ENCODE measurements at places on chromosomes 16 and 17.

DNA sequence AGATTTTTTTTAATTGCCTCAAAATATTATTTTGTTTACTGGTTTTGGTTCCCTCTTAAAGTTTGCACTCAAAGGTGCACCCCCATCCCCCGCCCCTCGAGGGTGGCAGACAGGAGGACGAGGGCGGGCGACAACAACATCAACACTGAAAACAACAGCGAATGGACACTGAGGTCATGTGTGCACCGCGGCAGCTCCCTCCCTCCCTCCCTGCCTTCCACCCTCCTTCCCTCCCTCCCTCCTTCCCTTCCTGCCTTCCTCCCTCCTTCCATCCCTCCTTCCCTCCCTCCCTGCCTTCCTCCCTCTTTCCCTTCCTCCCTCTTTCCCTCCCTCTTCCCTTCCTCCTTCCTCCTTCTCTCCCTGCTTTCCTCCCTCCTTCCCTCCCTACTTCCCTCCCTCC lies 1.5 kb upstream of the OSGIN1 start:
- DNase-seq, result no peak

DNA sequence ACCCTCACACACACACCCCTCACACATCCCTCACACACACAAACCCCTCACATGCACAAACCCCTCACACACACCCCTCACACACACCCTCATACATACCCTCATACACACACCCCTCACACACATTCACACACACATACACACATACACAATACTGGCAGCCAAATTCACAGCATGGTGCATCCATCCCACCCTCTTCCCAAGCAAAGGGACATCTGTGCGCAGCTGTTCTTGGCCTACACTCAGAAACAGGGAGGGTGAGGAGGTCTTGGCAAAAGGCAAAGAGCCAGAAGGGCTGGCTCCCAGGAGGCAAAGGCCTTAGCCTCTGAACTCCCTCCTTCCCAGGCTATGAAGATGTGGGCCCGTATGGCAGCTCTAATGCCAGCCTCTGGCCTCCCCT lies 23.4 kb downstream of the C17orf67 start:
- DNase-seq, result no peak

- peak; percentile 48 for DNase-seq
Measured at GRCh38 chr17:82316651-82317393, 586 bp downstream of the CD7 start.

- DNase-seq, result no peak
Measured at GRCh38 chr17:40075942-40076498, 13.3 kb downstream of the THRA start.

GRCh38 chr16:77788181-77789084 lies at the start of gene VAT1L:
VAT1L (plus strand) TSS chr16:77788564; CDS start chr16:77788683, 119 bp downstream.
- DNase-seq, result peak; percentile 14

DNA sequence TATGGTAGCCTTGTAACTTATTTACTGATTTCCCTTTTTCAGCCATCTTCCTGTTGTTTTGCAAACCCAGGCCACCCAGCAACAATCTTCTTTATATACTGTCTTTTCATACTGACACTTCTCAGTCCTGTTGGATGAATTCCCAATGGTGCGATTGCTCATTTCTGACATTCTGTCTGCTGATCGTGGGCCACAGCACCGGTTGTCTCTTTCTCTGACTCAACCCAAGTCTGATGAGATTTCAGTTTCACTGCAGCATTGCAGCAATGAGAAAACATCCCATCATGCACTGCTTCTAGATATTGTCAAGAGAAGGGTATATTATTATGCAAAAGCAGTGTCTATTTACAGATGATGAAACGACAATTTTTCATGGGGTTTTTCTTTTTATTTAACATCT lies 349.2 kb upstream of the HSBP1 start:
- DNase-seq, result no peak

- no peak for DNase-seq
Measured at GRCh38 chr17:49777563-49777962, 10.9 kb upstream of the KAT7 start.

- DNase-seq, result no peak
Measured at GRCh38 chr17:4100883-4101756, 41.7 kb downstream of the ZZEF1 start.

DNA sequence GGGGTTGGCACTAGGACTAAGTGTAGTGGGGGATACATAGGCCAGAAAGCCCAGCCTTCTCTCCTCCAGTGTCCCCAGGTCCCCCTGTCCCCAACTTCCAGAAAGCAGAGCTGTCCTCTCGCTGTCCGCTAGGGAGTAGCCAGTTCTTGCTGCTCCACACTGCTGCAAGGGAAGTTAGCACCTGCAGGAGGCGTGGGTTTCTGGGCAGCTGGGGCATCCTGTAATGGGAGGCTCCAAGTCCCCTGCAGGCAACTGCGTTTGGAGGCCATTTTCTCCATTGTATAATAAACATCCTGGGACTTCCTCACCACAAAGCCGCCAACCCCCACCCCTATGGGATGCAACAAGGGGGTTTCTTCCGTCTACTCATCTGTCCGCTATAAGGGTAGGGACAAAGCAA lies 1.7 kb downstream of the RPRML start:
- no peak for DNase-seq

GRCh38 chr17:56309897-56310296 lies 156.6 kb downstream of the ANKFN1 start:
- DNase-seq, result no peak

GRCh38 chr17:27530764-27531391 lies 74.6 kb downstream of the KSR1 start:
- no peak for DNase-seq

DNA sequence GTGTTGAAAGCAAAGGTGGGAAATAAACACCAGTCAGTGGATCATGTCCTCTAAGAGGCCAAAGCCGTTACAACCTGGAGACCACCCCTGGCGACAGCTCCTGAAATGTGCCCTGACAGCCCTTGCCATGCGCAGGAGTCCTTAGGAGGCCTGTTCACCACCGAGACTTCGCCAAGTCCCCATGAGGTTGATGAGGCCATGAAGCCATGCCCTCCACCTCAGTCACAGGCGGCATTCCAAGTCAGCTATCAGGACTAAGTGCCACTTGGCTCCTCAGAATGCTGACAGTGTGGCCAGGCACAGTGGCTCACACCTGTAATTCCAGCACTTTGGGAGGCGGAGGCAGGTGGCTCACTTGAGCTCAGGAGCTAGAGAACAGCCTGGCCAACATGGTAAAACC lies 27.1 kb downstream of the ADAM11 start:
- DNase-seq, result no peak

DNA sequence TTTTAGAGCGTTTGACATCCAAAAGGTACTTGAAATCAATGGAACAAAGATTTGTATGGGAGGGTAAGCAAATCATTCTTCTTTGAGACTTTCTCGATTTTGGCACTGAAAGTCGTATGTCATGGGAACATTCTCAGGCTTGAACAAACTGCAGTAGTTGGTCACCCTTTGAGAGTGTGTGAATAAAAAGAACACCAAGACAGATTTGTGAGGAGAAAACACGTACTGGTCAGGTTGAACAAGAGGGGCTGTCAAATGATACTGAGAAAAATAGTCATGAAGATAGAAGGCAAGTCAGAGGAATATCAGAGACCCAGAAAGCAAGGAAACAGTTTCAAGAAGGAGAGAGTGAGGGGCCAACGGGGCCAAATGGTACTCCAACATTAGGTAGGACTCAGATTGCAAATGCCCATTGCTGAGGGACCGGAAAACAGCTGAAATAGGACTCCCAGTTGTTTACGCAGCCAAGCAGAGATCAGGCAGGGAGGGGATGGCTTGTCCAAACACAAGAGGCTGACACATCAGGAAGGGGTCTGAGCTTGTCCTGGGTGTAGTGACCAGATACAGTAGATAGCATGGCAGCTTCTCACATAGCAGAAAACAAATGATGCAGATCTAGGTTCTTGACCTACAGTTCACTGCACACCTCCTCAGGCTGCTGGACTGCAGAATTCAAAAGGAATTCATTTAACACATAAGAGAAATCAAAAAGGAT lies 74.5 kb upstream of the MYOCD start:
- no peak for DNase-seq

- DNase-seq, result no peak
Measured at GRCh38 chr16:8376858-8377257, 213.5 kb downstream of the TMEM114 start.

- no peak for DNase-seq
Measured at GRCh38 chr16:23504076-23504452, 6.2 kb downstream of the GGA2 start.

DNA sequence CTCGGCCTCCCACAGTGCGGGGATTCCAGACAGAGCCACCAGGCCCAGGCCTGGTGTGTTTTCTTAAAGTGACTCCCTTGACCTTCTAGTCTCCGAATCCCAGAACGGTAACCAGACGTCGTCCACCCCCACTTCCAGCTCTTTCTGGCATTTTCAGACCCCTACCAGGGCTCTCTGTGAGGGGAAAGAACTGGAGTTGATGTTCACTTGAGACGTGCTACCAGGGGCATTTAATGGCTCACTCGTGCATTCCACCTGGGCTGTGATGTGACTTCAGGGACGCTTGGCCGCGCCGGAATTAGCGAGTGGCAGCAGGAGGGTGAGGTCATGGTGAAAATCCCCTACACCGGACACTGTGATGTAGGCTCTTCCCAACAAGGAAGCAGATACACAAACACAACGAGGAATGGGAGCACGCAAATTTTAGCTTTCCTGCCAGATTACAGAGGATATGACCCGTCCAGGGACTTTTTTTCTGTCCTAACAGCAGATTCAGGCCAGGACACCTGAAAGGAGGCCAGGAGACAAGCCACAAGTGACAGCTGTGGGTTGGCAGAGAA lies 1.1 kb upstream of the GNA13 start:
- peak; percentile 6 for DNase-seq

- DNase-seq, result peak; percentile 67
Measured at GRCh38 chr17:20121359-20122253, 112.4 kb downstream of the SPECC1 start.

DNA sequence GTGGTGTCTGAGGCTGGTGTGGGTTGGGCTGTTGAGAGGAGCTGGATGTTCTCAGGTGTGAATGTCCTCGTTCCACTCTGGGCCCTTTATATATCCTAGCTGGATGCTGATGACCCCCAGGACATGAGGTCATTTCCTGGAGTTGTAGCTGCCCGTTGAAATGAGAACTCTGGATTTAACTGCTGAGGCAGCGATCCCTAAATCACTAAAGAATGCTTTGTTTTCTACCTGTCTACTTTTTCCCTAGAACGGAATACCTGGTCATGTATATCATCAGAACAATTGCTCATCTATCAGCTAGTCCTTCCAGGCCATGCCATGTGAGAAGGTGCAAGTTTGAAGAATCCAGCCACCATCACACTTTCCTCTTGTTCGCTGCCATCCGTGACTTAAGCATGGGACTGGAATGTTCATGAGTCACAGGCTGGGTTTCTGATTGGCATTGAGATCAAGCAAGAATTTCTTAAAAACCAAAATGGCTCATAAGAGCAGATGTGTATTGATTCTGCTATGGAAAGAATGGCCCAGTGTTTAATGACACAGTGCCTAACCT lies at the start of gene KRTAP2-3:
KRTAP2-3 (minus strand) TSS at position 63 of the 553 bp plus-strand sequence. CDS start 64 bp downstream, outside the sequence.
- DNase-seq, result no peak

DNA sequence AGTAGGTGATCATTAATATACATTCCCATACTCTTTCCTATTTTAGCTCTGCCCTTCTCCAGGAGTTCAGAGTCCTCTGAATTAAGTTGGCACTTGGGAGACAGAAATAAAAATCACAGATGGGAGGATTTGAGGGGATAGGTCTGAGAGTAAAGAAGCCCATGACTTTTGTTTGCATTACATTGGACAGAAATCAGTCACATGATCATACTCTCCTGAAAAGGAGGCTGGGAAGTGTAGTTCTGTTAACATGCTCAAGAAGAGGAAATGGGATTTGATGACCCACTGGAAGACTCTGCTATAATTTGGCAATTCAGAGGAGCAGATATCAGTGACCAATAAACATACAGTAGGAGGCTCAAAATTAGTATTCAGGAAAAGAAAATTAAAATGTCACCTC lies 674.9 kb upstream of the C16orf82 start:
- no peak for DNase-seq

DNA sequence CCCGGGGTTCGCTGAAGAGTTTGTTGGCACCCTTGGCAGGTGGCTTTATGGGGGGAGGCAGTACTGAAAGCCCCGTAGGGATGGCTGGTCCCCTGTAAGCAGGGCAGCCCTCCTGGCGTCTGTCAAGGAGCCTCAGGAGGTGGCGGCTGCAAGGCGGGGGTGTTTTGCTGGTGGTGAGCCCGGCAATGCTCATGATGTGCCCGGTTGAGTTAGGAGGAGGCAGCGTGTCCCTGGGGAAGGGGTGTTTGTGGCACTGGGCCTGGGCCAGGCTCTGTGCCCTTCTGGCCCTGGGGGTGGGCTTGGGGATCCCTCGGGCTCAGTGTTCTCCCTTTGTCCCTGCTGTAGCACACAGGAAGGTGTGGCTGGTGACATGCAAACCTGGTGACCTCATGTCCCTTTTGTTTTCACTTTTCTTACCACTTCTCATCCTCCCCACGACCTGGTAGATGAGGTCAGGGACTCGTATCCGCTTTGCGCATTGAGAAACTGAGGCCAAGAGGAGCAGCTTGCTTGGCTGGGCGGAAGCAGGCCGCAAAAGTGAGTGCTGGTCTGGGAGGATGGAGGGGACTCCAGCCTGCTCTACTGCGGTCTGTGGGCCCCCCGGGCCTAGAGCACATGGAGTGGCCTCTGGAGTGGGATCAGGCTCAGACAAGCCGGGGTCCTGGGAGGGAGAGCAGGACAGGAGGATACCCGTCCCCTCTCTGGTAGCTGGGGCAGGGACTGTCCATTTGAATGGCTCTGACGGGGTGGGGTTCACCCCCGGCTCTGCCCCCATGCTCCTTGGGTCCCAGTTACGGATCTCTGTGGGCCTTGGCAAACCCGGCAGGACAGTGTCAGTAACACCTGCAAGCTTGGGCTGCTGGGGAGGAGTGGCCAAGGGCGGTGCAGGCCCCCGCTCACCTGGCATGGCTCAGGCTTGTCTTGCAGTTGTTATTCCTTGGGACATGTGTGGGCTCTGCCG lies 2.2 kb downstream of the SNN start:
- DNase-seq, result peak; percentile 35

GRCh38 chr16:59545721-59546120 lies 811.6 kb upstream of the GOT2 start:
- DNase-seq, result no peak

DNA sequence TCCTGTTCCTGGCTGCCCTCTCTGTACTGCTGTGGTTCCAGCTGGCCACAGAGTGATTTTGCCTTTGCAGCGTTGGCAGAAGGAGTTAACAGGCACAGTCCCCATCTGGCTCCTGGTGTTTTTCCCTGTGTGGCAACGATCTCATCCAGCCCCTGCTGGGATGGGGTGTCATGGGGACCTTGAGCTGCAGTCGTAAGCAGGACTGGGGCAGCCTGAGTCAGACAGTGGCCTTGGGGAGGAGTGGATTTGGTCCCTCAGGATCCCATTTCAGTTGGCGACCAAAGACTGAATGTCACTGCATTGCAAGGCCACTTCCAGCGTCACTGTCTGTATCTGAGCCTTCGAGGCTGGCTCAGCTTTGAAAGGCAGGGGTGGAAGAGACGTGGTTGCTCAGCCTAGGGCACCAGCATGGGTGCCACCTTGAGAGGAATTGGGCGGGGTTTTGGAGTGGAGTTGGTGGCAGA lies 11.9 kb downstream of the TMEM94 start:
- no peak for DNase-seq

- no peak for DNase-seq
Measured at GRCh38 chr17:29495011-29495410, 71.8 kb downstream of the ABHD15 start.
